ENCODE measurements at places on chromosomes 2 and 18.

GRCh38 chr18:59123588-59124369 is 15.9 kb upstream of the SEC11C start:
- no peak for DNase-seq

GRCh38 chr18:35694808-35695207 is 113.3 kb downstream of the GALNT1 start:
- no peak for DNase-seq

GRCh38 chr2:235325151-235325550 is 168.7 kb upstream of the AGAP1 start:
- no peak for DNase-seq

DNA sequence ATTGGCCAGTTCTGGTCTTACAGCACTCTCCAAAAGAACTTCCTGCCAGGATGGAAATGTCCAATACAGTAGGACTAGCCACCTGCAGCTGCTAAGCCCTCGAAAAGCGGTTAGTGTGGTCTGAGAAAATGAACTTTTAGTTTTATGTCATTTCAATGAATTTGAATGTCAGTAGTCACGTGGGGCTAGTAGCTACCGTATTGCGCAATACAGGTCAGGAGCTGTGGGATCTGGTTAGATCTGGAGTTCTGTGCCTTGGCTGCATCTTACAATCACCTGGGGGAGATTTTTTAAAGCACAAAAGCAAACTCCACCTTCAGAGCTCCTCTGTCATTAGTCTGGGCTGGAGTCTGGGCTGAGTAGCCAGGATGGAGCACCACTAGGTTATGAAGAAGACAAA is 35.9 kb downstream of the C1QL2 start:
- DNase-seq, result no peak

GRCh38 chr2:69298261-69298660 is 88.8 kb downstream of the GFPT1 start:
- DNase-seq, result no peak

- no peak for DNase-seq
These were observed 69.5 kb downstream of the EVA1A start for GRCh38 chr2:75491129-75491753.
